ENCODE measurements at places on chromosomes 4 and X.

- DNase-seq, result no peak
These were observed 10.5 kb downstream of the DCAF8L2 start for GRCh38 chrX:27600686-27601085.

DNA sequence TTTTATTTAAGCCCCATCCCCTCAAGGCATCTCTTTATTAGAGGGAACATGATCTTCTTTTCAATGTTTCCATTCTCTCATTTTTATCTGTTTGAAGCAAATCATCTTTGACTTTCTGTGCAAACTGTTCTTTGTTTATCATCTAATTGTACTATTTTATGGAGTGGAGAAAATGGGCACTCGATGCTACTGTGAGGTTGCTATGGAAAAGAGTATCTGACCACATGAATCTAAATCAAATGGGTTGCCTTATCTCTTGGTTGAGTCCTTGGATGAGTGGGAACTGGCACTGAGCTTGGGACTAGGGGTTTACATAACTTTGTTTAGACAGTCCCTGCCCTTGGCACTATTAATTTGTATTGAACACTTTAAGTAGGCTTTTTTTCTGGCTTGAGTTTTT, 9.1 kb downstream of the OCRL start:
- no peak for DNase-seq

DNA sequence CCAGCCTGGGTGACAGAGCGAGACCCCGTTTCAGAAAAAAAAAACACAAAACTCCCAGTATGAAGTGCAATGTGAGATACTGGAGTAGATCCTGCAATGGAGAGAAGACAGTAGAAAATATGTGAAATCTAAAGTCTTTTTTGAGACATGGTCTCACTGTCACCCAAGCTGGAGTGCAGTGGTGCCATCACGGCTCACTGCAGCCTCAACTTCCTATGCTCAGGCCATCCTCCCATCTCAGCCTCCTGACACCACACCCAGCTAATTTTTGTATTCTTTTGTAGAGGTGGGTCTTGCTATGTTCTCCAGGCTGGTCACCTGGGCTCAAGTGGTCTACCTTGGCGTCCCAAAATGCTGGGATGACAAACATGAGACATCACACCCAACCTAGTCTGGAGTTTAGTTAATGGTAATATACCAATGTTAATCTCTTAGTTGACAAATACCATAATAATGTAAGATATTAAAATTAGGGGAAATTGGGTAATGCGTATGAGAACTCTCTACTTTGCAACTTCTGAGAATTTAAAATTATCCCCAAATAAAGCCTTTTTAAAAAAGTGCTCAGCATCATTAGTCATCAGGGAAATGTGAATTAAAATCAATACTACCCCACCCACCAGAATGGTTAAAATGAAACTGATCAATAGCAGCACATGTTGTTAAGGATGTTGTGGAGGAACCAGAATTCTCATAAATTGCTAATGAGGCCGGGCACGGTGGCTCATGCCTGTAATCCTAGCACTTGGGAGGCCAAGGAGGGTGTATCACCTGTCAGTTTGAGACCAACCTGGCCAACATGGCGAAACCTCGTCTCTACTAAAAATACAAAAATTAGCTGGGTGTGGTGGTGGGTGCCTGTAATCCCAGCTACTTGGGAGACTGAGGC, 15.0 kb downstream of the RBMX start:
- no peak for DNase-seq

- peak; percentile 59 for DNase-seq
These were observed 449 bp downstream of the FBXL5 start for GRCh38 chr4:15654593-15655222.

DNA sequence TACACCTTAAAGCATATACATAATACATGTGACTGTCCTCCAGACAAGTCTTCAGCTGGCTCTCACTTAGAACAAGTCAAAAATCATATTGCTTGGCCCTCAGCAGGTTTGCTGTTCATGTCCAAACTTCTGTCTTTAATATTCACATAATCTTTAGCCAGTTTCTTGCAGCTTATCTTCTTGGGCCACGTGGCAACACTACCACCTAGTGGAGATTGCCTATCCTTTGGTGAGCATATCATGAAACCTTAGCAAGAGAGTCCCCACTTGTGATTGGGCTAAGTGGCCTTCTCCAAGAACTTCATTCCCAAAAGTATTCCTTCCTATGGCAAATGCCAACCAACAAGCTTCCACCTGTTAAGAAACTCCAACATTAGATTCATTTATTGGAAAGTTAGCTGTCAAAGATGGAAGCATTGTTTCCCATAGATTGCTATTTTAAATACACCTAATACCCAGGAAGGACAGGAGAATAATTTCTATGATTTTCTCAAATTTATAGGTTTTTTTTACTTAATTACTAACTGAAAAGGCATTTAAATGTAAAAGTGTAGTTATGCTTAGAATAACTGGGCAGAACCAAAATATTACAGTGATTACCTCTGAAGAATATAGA, 231.9 kb upstream of the INTU start:
- peak; percentile 85 for DNase-seq

DNA sequence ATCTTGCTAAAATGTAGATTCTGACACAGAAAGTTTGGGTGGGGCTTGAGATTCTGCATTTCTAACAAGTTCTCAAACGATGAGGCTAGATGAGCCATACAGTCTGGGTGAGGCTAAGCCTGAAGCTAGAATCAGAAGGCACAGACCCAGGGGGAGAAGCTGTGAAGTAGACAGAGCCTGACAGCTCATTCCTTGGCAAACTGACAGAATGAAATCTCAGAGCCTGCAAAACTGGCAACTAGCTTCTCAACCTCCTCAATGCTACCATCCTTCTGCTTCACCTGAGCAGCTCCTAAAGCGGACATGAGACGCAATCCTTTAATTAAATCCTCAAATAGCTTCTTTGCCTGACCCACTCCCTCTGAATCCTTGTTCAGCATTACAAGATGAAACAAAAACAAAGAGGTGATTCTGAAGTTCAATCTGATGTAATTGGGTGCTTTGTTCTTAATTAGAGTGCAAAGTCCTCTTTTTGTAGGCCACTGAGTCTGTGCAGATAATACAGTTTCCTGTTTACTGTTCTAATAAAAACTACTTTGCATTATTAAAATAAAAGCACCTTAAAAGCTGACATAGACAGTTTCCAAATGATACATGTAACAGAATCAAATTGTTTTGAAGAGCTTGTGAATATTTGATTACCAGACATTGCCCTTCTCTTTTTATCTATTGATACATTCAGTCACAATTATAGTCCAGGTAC, 71.0 kb upstream of the BMP2K start:
- DNase-seq, result no peak

- no peak for DNase-seq
These were observed 400.4 kb upstream of the DIPK2B start for GRCh38 chrX:45601052-45601451.

DNA sequence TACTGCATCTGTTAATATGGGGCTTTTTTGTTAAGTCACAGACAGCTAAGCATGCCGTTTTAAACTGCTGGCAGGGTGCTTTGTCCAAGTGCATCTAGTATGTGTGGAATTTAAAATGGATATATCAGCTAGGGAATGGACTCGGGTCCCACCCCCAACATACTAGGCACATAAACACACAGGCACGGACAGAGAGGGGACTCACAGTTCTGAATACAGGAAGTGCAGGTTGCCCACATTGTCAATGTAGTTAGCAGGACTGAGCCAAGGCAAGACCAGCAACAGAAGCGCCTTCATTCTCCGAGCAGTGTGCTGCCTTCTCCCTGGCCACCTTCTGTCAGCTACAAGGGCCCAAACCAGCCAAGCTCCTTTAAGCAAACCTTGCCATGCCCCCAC, 33.6 kb downstream of the LNX1 start:
- no peak for DNase-seq

- DNase-seq, result no peak
These were observed 120.4 kb upstream of the EOLA2 start for GRCh38 chrX:150058728-150059127.

DNA sequence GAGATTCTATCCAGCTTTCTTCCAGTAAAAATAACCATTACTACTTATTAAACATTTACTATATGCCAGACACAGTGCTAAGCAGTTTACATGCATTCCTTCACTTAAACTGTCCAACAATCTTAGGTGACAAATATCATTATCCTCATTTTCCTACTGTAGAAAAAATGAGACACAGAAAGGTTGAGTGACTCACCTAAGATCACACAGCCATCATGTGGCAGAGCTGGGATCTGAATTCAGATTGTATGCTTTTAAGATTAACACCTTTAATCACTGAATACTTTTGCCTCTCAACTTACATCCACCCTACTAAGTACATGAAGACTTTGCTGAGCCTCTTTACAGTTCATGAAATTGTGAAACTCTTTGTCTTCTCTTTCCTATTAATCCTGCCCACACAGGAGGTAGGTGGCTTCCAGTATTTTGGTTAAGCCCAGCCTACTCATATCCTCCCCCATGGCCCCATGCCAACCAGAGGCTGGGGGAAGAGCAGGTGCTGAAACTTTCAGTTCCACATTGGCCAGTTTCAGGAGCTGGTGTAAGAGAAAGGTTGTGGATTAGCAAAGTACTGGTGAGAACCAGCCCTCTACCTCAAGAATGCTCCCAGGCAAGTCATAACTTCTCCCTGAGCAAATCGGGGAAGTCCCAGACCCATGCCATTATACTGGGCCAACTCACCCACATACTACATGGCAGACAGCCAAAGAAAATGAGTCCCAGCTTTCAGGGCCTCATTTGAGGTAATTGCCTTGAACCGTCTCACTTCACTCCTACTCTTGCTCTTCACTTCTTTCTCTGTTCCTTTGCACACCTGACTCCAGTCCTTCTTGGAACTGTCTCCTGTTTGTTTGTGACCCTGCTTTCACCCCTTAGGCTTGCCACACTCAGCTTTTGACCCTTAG, 211.1 kb downstream of the GUCY2F start:
- DNase-seq, result no peak

DNA sequence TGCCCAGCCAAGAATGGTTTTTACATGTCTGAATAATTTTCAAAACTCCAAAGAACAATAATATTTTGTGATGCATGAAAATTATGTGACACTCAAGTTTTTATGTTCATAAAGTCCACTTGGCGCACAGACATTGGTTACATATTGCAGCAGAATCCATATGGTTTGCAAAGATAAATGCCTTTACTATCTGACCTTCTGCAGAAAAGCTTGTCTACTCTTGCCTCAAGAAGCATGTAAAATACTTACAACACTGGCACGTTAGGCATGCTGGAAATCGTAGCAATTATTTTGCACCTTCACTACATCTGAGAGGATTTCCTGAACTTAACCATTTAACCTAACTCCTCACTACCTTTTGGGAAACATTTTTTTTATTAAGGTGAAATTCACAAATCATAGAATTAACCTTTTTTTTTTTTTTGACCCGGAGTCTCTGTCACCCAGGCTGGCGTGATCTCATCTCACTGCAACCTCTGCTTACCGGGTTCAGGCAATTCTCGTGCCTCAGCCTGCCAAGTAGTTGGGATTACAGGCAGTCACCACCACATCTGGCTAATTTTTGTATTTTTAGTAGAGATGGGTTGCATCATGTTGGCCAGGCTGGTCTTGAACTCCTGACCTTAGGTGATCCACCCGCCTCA, 3.5 kb upstream of the XG start:
- no peak for DNase-seq

DNA sequence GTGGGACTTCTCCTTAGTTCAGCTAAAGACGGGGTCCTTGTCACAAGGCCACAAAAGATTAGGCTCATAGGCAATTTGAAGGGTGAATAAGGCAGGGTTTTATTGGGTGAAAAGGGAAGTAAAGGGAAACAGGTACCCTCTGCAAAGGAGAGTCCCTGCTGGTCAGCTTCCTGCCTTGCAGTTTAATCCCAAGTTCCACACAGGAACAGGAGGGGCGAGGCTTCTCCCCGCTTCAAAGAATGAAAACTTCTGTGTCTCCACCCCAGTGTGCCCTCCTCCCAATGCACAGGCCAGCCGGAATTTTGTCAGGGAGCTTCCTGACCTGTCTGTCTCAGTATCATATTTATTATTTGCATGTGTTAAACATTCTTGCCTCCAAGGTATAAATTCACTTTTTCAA, 37.1 kb downstream of the ITM2A start:
- DNase-seq, result no peak

- DNase-seq, result no peak
These were observed 3.5 kb upstream of the RNF212 start for GRCh38 chr4:1116838-1117237.

DNA sequence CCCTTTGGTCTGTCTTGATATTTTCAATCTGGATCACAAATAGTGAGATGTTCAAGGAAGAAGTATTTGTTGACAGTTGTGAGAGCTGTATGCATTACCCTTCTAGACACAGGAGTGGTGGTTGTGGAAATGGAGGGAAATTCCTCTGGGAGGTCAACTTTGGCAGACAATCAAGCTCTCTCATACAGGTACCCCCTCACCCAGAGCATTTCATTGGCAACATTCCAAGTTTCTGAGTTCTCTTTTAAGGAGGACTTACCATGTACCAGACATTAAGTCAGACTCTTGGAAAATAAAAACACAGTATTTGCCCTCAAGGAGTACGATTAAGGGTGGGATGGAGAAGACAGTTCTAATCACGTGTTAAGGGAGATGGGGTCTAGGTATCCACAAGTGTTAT, 45.3 kb downstream of the KLHL15 start:
- DNase-seq, result no peak

DNA sequence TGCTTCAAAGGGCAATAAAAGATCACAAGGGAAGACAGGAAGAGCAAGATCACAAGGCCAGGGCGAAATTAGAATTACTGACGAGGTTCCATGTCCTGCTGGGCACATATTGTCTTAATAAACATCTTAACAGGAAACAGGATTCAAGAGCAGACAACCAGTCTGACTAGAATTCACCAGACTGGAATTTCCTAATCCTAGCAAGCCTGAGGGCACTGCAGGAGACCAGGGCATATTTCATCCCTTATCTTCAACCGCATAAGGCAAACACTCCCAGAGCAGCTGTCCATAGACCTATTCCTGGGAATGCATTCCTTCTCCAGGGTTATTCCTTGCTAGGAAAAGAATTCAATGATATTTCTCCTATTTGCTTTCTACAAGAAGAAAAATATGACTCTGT, 12.4 kb upstream of the TDO2 start:
- peak; percentile 36 for DNase-seq

DNA sequence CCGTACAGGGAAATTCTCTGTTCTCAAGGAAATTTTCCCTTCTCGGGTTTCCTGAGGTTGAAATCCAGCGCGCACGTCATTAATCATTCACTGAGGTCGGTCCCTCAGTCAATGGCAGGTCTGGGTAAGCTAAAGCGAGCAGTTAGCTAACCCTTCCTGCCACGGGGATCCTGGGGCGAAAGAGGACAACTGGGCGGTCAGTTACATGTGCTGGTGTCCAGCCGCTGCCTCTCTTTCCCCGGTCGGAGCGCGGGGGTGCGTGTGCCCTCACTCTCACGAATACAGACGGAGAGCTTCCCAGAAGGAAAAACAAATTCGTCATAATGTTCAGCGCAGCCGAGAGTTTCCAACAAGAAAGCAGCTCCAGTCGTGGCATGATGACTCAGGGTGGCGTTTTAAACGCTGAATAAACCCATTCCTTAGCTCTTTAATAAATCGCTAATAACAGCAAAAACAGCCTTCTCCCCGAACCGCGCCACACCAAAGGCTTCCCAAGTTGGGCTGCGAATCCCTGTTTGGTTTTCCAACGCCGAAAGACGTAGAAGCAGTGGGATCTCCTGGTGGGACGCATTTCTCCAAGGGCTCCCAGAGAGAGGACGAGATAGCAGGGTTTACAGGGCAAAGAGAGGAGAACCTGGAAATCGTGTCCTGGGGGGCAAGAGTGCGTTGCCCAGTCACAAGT, 752 bp upstream of the FGF5 start:
- peak; percentile 87 for DNase-seq

Measured in mesenchymal stem cell (in vitro differentiated cells and primary cell).